ENCODE measurements at places on chromosomes 7 and 10.

DNA sequence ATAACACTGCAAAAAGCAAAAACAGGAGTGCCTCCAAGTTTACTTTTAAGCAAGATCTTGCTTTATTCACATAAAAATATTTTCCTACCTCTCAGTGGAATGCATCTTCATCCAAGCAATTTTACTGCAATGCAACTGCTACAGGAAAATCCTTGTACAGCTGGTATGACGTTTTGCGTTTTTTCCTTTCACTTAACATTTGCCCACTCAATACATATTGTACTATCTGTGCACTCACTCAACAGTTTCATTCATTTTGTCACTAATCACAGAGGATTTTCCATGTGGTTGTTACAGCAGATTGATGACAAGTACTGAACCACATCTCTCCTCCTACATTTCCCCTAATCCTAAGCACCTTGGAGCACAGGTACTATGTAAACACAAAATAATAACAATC is 222.0 kb upstream of the IMMP2L start:
- no peak for DNase-seq

DNA sequence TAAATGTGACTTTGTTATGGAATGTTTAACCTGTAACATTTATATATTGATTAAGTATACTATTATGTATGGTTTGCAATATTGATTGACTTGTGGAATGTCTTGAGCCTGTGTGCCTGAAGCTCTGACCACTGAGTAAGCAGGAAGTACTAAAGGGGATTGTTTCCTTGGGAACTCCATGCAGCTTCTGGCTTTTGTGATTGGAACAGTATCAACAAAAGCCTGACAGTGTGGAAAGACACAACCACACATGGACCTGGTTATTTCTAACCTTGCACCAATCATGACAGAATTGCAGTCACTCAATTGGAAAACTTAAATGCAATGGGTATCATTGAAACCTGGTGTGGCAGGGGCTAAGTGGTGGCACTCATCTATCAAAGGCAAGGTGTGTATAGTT is 45.5 kb upstream of the PIK3CG start:
- DNase-seq = no peak

DNA sequence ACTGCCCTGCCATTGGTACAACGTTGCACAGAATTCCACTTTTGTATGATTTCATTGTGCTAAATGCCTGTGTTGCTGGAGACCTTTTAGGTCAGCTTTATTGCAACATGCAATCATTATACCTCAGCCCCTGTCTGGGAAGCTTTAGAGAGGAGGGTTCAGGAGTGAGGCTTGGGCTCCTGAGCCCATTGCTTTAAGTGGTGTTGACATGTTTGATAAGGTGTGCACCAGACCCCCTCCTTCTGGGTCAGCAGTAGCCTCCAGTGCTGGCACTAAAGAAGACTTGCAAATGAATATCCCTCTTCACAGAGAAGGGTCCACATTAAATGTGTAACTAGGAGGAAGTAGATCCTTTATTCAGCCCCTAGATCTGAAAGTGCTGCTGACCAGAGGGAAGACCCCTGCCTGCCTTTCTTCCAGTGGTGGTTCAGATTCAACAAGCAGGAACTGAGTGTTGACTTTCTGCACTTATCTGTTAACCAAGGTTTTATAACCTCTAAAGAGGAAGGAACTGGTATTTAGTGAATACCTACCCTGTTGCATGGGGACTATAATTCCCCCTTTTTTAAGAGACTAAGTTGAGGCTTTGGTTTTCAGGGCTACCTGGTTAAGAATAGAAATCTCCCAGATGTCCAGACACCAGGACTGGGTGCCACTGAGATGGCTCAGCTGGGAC is 369.4 kb upstream of the IGFBP3 start:
- DNase-seq = no peak

- no peak for DNase-seq
Measured at GRCh38 chr10:48700071-48700470, 15.4 kb downstream of the WDFY4 start.

- no peak for DNase-seq
Measured at GRCh38 chr10:130029209-130029608, 65.1 kb upstream of the EBF3 start.

- no peak for DNase-seq
Measured at GRCh38 chr10:43749940-43750552, 101.4 kb upstream of the ZNF32 start.

GRCh38 chr10:81866753-81867152 is 8.2 kb upstream of the NRG3 start:
- DNase-seq = no peak

- no peak for DNase-seq
Measured at GRCh38 chr10:35545878-35546590, 59.1 kb upstream of the GJD4 start.

DNA sequence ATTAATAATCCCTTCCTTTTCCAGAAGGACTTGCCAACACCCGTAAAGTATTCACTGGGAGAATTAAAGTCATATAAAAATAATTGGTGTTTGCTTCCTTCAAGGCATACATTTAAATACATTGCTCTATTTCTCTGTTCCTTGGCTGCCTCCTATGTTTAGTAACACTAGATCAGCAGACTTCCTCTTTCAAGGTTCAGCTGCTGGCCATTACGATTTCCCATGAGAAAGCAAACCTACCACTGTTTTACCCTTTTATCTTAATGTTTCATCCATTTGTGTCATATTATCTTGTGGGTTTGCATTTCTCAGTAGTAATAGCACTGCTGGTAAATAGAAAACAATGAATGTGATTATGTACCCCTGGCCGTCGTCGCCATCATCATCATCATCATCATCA is 313.8 kb upstream of the BMPER start:
- no peak for DNase-seq

DNA sequence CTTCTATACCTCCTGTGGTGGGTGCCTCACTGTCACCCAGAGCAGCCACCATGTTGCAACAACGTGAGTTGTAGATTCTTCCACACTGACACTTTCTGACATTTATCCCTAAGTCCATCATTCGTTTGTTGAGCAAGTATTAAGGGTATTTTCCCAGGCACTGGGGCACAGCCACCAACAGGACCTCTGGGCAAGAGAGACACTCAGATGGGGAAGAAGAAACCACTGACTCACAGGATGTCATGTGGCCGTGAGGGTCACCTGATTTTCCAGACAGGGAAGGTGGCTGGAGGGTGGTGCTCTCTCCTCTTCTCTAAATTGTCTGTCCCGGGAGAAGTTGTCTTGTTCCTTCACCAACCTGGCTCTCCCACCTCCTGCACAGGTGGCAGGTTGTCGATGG is 51.7 kb upstream of the PPIF start:
- DNase-seq = no peak

DNA sequence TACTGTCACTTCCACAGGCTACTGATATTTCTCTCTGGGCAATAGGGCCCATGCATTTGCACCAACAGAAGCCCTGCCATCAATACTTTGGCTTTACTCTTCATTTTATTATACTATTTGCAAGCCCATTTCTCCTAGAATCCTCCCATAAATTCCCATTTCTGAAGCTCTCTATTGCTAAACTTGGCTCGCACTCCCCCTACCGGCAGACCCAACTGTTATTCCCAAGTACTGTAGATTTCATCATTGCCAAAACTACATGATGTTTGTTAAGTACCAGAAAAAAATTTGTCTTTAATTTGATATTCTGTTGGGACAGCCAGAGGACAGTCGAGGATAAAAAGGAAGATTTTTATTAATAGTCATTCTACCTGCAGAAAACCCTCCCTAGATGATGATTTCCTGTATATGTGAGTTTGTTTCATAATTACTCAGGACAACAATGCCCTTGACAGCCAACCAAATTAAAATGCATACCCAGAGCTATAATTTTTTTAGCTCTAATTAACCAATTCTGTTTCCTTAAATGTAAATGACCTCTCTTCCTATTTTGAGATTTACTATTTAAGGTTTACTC is 298.6 kb downstream of the REEP3 start:
- peak; percentile 37 for DNase-seq

DNA sequence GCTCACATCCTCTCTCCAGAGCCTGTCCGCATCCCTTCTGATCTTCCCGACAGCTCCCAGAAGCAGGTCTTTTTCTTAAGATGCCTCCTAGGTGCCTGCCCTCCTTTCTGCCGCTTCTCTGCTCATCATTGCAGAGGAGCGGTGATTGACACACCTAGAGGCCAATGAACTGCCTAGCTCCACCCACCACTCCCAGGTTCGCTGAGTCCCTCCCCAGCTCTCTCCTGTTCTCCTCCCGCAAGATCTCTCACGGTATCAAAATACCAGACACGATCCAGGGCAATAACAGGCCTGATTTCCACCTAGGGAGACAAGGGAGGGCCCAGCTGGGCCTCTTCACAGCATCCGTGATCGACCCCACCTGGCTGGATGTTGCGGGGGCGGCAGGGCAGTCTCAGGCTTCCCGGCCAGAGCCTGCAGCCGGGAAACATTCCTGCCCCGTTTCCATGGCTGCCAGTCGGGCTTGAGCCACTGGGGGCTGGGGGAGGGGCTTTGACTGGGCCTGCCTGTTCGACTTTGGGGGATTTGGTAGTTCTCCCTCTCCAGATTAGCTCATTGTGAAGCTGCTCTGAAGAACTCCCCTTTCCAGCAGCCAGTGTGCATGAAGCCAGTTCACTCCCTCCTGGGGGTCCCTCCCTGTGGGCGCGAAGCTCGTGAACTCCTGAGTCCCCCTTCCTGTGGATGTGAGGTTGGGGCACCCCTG is 373.5 kb downstream of the RPS24 start:
- DNase-seq = peak; percentile 95

GRCh38 chr10:117720931-117721835 is 178.6 kb downstream of the EMX2 start:
- DNase-seq = no peak

DNA sequence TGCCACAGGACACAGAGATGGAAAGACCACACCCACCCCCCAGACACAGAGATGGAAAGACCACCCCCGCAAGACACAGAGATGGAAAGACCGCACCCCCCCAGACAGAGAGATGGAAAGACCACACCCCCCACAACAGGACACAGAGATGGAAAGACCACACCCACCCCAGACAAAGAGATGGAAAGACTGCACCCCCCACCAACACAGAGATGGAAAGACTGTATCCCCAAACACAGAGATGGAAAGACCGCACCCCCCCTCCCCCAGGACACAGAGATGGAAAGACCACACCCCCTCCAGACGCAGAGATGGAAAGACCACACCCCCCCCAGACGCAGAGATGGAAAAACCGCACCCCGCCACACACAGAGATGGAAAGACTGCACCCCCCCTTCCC is 8.0 kb downstream of the ZNF511 start:
- DNase-seq = no peak

GRCh38 chr10:62689712-62690111 is 114.8 kb upstream of the ADO start:
- no peak for DNase-seq

DNA sequence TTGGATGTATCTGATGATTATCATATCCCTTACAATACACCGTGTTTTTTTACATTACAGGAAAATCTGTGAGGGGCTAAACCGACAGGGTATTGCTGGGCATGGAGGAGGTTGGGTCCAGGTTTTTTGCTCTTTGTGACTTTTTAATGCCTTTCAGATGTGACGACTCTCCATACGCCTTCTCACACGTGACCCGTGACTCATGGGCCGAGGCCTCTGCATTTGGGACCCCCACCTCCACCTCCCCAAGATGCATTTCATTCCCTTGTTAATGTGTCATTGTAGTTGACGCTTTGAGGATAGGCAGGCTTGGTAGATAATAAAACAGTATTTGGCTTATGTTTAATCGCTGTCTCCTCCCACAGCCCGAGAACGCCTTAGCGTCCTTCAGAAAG is 95.3 kb downstream of the CUX1 start:
- no peak for DNase-seq

- no peak for DNase-seq
Measured at GRCh38 chr10:125030567-125031197, 88.8 kb downstream of the ZRANB1 start.

DNA sequence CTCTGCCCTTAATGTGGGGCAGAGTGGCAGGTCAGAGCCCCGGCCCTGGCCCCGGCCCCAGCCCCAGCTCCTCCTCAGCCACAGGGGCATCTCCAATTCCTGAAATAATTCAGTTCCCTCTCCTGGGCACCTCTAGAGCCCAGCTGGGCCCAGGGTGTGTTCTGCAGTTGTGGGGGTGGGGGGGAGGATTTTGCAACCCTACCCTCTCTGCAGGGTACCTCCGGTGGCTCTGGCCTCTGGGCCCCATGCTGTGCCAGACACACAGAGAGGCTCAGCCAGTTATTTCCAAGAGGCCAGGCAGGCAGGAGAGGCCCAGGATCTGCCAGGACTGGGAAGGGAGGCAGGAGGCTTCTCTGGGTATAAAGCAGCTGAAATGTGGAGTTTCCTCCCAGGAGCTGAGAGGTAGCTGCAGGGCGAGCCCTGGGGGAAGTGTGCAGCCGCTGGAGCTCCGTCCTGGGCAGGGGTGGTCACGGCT is 47.9 kb downstream of the PWWP2B start:
- no peak for DNase-seq

DNA sequence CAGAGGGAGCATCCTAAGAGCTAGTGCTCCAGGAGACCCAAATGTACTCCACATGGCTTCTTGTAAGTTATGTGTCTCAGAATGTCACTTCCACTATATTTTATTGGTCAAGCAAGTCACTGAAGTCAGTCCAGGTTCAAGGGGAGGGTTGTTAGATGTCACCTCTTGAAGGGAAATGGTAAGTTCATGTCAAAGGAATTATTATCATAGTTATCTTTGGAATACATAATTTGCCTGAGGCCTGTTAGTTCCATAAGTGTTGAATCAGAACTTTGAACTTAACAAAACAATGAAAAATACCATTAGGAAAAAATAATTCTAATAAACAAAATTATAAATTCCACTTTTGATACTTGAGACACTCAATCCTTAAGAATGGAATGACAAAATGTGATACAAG is 30.6 kb downstream of the STAM start:
- DNase-seq = no peak

GRCh38 chr7:44673771-44674170 is 67.3 kb downstream of the OGDH start:
- no peak for DNase-seq

DNA sequence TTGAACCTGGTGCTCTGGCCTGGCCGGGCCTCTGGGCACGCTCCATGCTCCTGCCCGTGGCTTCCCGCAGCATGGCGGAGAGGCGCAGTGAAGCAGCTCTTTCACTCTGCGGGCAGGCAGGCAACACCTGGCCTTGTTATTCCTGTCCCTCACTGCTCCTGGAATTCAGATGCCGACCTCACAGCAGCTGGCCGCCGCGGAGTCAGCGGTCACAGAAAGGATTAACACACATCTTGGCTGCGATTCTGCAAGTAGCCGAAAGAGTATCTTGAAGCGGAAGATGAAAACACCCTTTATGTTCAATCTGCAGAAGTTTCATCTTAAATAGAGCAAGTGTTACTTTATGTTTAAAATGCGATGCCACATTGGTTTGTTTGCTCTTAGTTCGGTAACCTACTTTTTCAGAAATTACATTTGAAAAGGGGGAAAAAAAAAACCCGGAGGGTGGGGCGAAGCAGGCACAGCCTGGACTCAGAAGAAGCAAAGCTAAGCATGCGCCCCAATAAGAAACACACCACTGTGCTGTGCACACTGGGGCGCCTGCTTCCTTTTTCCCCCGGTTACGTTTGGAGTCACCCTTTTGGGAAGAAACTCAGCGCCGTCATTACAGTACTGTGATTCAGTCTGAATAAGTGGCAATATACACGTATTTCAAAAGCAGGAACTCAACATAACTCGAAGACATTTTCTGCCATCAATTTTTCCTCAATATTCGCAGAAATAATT is 42.3 kb downstream of the BRI3 start:
- no peak for DNase-seq
